ENCODE measurements at places on chromosomes 6 and 20.

- no peak for DNase-seq
Measured at GRCh38 chr6:143149771-143150170, 89.1 kb downstream of the AIG1 start.

DNA sequence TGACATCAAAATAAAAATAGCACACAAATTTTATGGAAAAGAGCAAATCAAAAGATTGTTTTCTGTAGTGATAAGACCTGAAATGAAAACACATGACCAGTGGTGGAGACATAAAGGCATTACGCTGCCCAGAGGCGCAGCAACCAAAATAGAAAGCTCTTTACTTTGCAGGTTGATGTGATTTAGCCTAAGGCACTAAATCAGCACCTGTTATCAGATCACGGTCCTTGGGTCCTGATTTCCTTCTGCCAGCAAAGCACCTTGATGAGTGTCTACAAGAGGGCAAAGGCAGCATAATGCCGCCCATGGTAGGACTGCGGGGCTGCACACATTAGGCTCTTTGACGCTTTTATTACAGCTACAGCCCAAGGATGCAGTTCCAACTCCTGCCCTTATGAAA lies 19.3 kb upstream of the RAMACL start:
- DNase-seq = no peak

DNA sequence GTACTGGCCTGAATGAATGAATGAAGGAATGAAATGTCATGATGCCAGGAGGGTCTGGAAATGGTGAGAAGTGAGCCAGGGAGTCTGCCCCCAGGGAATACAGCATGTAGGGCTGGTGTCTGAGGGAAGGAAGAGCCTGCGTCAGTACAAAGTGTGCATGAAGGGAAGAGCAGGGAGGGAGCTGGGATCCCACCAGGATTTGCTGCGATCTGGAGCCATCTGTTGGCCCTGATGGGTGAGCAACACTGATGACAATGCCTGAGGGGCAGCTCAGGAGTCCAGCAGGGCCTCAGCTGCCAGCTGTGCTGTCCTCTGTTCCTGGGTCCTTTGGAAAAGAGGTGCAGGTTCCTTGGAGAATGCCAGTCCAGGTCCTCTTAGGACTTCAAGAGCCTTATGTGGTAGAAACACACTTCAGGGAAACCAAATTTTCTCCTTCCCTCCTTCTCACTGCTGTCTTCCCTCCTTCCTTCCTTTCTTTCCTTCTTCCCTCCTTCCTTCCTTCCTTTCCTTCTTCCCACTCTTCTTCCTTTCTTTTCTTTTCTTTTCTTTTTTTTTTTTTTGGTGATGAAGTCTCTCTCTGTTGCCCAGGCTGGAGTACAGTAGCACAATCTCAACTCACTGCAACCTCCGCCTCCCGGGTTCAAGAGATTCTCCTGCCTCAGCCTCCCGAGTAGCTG lies 11.5 kb downstream of the BPI start:
- peak; percentile 22 for DNase-seq

DNA sequence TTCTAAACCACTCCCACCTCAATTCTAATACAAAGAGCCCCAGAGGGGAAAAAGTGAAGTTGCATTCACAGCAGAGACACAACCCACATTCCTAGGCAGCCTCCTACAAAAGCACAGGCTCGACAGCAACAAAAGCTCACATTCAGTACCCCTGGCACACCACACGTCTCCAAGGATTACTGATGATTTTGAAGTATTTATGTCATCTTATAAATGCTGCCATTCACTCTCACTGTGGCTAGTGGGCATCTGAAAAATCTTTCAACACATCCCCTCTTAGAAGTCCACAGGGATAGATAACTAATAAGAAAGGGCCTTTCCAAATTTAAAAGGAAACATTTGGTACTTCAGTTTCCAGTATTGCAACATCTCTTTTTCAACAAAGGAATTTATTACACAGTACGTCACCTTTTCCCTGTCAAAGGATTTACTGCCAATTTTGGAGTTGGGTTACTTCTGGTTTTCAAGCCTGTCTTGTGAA lies 146.7 kb downstream of the TASP1 start:
- DNase-seq = no peak

GRCh38 chr20:33391722-33392415 lies 9.4 kb downstream of the CDK5RAP1 start:
- no peak for DNase-seq

DNA sequence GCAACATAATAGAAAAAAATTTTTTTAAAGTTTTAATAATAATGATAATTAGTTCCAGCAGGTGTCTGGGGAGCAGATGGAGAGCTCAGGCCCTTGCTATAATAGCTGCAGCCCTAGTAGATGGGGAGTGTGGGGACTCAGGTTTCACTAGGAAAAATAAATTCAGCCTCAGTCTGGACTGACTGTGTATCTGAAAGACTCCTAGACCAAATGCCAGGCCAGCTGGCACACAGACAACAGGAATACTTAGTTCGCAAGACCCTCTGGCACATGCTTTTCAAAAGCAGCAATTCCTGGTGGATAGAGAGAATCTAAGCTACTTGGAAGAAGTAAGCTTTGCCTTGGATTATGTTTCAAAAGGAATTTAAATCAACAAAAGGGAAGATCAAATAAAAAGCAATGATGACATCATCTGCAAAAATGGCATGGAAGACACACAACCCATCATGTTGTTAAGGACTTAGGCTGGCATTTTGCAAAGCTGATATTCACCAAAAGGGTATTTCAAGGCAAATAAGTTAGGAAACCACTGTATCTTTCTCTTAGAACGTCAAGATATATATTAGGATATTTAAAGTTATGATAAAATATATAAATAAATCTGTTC lies 107.8 kb downstream of the RNGTT start:
- DNase-seq = no peak

GRCh38 chr6:42698217-42698616 lies 24.2 kb downstream of the PRPH2 start:
- DNase-seq = no peak

Measured in nucleus accumbens (tissue), 56 donors.